ENCODE measurements at places on chromosomes 3 and 15.

- DNase-seq: no peak
Observed at GRCh38 chr3:160709477-160710182, 32.7 kb downstream of the ARL14 start.

DNA sequence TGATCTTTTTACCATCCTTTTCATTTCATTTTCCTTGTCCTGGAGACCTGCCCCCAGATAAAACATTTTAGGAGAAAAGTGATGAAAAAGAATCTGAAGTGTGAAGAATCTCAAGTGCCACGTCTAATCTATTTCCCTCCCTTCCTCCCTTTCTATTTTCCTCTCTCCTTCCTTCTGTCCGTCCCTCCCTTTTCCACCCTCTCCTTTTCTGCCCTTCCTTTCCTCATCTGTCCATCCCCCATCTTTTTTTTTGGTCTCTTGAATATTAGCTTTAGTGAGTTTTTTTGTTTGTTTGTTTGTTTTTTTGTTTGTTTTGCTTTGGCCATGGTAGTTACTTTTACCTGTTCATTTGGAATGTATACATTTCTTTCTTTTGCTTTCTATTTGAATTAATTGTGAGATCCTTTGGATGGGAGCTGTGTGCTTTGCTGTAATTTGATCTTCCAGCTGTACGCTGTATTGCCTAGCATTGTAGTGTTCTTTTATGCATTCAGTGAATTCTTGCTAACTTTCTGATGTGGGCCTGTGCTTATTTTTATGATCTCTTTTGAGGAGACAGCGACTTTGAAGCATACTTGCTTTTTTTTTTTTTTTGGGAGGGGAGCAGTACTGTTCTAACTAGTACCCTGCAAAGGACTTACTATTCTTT is 19.2 kb downstream of the CDIN1 start:
- no peak for DNase-seq

DNA sequence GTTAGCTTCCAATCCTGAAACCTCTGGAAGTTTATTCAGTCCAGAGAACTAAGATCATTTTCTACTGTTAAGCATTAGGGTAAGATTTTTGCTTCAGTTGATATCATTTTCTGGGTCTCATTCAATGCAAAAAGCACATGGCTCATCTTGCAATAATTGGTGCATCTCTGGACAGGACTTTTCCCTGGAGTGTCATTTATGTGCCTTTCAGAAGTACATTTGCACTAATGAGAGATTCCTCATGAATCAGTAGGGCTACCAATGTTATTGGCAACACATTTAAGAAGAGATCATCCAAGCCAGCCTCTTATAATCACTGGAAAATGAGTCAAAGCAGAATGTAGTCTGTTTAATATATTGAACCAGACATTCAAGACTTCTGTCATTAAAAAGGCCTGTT is 224.2 kb upstream of the CHRNA7 start:
- DNase-seq: no peak

DNA sequence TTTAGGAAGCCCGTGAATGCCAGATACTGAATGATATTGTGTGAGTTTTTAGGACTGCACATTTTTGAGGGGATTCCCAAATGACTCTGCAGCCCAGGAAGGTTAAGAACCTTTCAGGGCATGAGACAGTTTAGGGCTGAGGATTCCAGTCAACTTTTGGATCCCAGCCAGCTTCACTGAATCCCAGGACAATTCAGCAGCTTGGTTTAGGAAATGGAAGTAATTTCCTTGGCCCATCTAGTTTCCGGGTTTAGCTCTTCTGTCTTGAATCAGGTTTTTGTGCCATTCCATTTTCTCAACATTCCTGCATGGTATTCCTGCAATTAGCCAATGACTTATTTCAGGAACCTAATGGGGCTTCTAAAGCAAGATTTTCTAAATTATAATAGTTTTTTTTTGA is 253.9 kb downstream of the LSAMP start:
- DNase-seq: no peak

GRCh38 chr3:89783341-89783927 is 676.0 kb downstream of the EPHA3 start:
- no peak for DNase-seq

- no peak for DNase-seq
Observed at GRCh38 chr3:112623717-112624116, 17.2 kb downstream of the CCDC80 start.

- no peak for DNase-seq
Observed at GRCh38 chr3:54034971-54035370, 87.4 kb upstream of the CACNA2D3 start.

GRCh38 chr3:190504354-190505125 is 9.3 kb upstream of the IL1RAP start:
- peak; percentile 27 for DNase-seq

GRCh38 chr15:62173215-62173614 is 8.1 kb upstream of the C2CD4B start:
- DNase-seq: no peak

- DNase-seq: no peak
Observed at GRCh38 chr3:61564395-61565059, 3.2 kb downstream of the PTPRG start.

DNA sequence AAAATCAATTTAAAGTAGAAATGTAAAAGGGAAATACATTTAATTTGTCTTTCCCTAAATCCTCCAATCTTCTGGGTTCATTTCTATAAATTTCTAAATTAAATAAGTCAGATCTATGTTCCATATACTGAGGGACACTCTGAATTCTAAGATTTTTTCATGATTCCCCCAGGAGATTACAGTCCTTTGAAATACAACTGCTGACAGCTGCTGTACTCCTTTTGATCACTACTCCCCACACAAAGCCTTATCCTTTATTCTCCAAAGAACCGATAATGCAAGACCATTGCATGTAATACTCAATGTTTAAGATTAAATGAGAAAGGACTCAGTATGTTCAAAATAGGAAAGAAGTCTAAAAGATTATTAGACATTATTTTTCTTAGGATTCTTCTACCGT is 865.7 kb downstream of the EPHA3 start:
- DNase-seq: no peak

- DNase-seq: no peak
Observed at GRCh38 chr3:98172621-98173020, 6.1 kb downstream of the OR5H15 start.

DNA sequence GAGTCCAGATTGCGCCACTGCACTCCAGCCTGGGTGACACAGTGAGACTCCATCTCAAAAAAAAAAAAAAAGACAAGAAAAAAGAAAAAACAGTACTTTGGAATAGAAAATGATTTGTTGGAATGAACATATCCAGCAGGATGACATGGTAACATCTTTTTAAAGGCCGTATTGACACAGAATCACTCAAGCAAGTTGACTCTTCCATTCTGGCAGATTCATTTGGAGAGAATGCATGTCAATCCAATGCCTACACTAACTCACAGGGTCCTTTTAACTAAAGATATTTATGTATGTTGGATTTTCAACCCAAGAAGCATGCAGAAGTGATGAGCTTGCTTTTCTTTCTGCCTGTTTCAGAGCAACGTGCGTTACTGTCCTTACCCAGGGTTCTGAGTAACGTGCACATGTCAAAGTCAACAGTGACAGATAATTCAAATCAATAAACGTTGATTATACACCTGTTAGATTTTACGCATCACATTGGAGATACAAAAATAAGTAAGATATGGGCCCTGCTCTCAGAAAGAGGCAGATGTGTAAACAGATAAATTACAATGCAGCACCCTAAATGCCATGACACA is 77.1 kb upstream of the FNDC3B start:
- DNase-seq: no peak

- DNase-seq: no peak
Observed at GRCh38 chr3:158217992-158218391, 108.1 kb downstream of the RSRC1 start.

GRCh38 chr3:127534564-127534963 is 56.0 kb downstream of the TPRA1 start:
- no peak for DNase-seq

DNA sequence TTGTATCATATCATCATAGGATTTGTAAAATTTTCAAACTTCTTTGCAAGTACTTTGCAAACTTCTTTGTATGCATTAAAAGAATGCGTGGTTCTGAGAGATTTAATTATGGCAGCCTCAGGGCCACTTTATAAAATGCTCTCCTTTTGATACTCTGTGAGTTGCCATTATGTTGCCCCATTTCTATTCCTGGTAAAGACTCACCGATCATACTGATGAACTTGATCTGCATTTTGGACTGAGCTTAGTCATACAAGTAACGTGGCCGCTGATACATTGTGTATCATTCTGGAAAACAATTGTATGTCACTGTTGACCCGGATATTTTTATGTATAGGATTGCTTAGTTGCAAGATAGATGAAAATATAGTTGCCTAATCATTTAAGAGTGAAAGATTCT is 38.8 kb downstream of the AKAP13 start:
- DNase-seq: no peak

DNA sequence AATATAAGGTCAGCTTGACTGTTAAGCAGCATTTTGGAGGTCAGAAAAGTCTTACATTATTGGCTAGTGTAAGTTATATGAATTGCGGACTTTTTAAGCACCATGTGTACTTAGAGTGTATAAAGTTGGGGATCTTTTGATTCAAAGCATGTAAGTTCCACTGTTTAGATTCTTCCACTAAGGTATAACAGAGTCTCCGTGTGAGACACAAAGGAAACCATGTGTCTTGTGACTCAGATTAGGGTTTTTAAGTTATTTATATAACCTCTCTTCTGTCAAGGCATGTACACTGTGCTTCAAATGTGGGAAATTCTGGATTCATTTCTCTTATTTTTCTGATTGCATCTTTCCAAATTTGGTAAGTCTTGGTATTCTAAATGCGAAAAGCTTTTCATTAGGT is 143.5 kb upstream of the SOX2 start:
- no peak for DNase-seq

GRCh38 chr3:31094048-31094447 is 199.6 kb upstream of the GADL1 start:
- DNase-seq: peak; percentile 57

- DNase-seq: no peak
Observed at GRCh38 chr3:119644481-119644880, 15.9 kb downstream of the POPDC2 start.

DNA sequence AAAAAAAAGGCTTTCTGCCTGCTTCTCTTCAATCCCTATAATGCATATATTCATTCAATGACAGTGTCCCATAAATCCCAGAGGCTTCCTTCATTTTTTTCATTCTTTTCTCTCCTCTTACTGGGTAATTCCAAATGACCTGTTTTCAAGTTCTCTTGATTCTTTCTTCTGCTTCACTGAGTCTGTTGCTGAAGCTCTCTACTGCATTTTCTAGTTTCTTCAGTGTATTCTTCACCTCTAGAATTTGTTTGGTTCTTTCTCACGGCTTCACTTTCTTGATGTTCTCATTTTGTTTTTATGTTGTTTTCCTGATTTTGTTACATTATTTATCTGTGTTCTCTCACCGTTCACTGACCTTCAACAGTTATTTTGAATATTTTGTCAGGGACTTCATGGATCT is 141.6 kb downstream of the SCAPER start:
- DNase-seq: no peak

DNA sequence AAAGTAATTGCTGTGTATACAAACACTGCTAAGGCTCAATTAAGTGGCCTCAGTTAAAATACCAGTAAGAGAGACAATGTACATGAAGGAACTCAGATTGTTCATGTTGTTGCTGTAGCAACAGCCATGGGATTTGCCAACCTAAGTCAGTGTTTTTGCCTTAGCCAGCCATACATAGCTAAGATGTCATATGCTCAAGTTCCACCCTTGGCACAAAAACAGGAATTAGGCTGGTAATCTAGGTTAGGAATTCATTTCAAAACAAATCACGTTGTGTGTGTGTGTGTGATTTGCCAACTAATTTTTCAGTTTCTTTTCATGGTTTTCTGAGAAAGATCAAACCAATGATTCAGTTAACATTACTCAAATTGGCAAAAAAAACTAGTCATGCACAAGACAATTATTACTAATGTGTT is 143.7 kb upstream of the KCNMB2 start:
- no peak for DNase-seq

DNA sequence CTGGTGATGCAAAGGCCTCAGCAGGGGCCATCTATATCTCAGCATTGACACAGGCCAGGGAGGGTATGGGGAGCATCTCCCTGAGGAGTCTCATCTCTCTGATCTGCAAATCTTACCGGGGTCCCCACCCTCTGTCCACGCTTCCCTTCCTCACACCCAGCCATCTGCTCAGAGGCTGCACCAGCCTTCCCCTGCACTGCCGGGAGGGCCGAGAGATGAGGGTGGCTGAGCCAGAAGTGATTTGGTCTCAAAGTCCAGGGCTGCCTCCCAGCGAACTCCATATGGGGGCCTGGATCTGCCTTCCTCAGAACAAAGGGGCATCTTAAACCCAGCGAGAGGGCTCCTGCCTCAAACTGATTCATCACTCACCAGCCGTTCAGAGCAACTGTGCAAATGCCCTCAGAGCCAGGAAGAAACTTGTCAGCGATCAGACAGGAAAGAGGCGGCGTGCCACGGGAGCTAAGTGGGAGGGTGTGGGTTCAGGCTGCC is 4.6 kb downstream of the IGDCC3 start:
- peak; percentile 38 for DNase-seq

DNA sequence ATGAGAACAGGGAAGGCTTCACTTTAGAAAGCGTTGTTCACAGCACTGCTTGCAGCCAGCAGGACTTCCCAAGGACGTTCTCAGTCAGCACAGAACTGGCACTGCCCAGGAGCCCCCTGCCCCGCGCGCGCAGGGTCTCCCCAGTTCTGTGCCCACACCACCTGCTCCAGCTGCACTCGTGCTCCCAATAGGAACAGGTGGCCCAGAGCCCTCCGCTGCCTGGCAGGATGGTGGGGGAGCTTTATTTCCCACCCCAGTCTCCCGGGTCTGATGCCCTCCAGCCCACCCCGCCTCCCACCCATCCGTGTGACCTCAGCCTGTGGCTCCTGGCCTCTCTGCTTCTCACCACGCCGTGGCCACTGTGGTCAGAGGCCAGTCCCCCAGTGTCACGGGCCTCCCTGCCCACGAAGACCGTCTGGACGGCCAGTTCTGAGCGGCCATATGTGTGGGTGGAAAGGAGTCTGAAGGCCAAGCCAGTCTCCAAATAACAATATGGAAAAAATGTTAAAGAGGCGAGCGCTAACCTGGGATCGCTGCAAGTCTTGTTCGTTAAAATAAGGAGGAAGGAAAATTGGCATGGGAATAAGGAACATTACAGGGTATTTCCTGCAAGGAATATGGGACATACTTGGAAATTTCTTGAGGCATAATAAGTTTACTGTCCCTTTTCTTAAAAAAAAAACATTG is 54.6 kb upstream of the PCSK6 start:
- no peak for DNase-seq

GRCh38 chr3:188400494-188401243 is 246.7 kb downstream of the LPP start:
- DNase-seq: no peak

DNA sequence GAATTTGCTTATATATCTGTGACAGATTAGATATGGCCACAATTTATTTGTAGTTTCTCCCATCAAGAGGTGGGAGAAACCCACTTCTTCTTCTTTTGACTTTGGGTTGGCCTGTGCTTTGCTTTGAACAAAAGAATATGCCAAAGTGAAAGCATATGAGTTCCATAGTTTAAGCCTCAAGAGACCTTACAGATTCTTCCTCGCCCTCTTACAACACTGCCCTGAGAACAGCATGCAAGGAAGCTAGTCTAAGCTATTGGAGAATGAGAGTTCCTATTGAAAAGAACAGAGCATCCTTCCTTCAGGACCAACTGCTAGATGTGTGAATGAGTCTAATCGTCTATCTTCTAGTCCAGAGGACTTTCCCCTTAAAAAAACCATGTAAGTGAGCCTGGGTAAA is 394.8 kb downstream of the TUSC7 start:
- no peak for DNase-seq

- DNase-seq: peak; percentile 35
Observed at GRCh38 chr15:40591389-40591788, 2.7 kb upstream of the KNL1 start.

- DNase-seq: no peak
Observed at GRCh38 chr15:69951256-69951897, 146.3 kb downstream of the TLE3 start.

- no peak for DNase-seq
Observed at GRCh38 chr3:153311541-153311940, 149.5 kb downstream of the RAP2B start.

All from HepG2 (cell line).